Bladder microvascular endothelial cell (primary cell): ENCODE measurements at places on chromosomes 16 and 17. TPM values are rescaled to one million over a fixed set of nuclear protein-coding genes. Genes with fewer than 3 reads are reported as not detected.

Gene KCNJ18
- not detected in 2 replicates for total RNA-seq

Gene HCRT
- not detected in 2 replicates for total RNA-seq

Gene LITAFD
- total RNA-seq, result not detected in 2 replicates

Gene TNFSF13
- total RNA-seq, result 0.69 and 0.81 TPM in 2 replicates

Gene TBC1D16
- 15.1 and 54.9 TPM in 2 replicates for total RNA-seq
